ENCODE measurements at places on chromosomes 4 and X.

DNA sequence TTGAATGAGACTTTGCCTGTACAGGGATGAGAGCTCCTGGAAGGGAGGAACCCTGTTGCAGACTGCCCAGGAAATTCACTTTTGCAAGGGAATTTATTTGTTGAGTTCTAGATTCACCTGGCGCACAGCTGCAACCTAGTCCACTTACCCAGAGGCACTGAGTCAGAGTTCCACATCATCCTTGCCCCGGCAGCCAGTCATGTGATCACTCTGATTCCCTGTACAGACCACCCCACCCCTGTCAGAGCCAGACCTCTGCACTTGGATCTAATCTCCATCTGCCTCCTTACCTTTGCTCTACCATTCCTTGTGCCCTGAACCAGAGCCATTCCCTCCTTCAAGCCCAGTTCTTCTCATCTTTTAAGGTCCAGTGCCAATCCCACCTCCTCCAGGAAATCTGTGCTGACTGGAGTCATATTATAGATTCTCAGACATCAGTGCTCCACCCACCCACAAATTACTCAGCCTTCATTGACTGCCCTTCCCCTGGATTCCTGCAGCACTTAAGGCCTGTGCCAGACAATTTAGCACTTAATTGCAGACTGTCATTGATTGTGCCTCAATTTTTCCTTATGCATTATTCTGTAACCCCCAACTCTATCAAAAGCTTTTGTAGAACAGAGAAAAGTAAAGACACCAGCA is 84.1 kb upstream of the MAGEA4 start:
- no peak for DNase-seq

- DNase-seq: no peak
Measured at GRCh38 chrX:40996886-40997530, 88.2 kb upstream of the USP9X start.

- no peak for DNase-seq
Measured at GRCh38 chr4:152634110-152634760, 45.6 kb downstream of the TMEM154 start.

- no peak for DNase-seq
Measured at GRCh38 chr4:74632634-74633033, 161.7 kb downstream of the BTC start.

- DNase-seq: no peak
Measured at GRCh38 chrX:122591546-122591945, 592.5 kb upstream of the GRIA3 start.

GRCh38 chr4:149999485-150000074 is 78.7 kb upstream of the DCLK2 start:
- DNase-seq: no peak

DNA sequence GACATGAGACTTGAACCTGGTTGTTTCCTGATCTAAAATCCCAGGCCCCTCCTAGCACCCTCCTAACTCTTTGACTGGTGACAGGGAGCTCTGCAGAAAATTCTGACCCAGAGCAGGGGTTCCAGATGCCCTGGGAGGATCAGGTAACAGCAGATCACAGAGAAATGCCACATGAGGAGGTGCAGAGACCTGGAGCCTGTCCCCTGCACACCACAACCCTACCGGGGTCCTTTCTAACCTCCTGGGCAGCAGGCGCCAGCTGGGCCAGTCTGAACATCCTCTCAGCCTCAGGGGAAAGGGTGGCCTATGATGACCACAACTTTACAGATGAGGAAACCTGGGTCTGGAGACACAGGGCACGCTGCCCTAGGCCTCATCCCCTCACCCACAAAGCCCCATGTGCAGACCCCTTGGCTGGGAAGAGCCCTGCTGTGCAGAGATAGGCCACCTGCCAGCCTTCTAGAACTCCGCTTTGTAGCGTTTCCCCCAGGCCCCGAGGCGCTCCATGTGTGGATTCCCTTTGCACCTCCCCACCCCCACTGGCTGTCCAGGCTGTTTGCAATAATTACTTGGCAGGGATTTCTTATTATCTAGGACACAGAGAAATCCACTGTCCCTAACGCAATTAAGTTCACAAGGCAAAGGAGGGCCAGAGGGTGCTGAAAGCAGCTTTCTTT is 36.5 kb downstream of the WDR1 start:
- DNase-seq: peak; percentile 6

Data from activated naive CD4-positive, alpha-beta T cell treated with anti-CD3 and anti-CD28 coated beads, Interleukin-2, amount 50 U/mL, for 72 hours (primary cell).